ENCODE measurements at places on chromosomes 6 and 20.

DNA sequence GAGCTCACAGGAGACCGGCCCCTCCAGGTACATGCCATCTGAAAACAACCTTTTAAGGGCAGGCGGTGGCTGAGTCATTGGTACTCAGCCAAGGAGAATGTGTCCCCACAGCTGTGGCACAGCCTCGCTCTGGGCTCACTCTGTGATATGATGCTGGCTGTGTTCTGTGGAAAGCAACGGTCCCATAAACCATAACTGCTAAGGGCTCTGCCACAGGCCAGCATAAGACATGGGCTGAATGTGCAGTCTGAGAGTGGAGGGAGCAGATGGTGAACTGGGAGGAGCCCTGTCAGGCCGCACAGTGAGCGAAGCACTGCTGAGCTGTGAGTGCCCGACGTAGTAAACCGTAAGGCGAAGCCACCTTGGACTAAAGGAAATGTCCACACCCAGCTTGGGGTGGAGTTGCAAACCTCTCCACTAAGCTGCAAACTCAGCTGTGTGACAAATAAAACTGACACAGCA lies 375.8 kb downstream of the THBS2 start:
- peak; percentile 53 for DNase-seq

DNA sequence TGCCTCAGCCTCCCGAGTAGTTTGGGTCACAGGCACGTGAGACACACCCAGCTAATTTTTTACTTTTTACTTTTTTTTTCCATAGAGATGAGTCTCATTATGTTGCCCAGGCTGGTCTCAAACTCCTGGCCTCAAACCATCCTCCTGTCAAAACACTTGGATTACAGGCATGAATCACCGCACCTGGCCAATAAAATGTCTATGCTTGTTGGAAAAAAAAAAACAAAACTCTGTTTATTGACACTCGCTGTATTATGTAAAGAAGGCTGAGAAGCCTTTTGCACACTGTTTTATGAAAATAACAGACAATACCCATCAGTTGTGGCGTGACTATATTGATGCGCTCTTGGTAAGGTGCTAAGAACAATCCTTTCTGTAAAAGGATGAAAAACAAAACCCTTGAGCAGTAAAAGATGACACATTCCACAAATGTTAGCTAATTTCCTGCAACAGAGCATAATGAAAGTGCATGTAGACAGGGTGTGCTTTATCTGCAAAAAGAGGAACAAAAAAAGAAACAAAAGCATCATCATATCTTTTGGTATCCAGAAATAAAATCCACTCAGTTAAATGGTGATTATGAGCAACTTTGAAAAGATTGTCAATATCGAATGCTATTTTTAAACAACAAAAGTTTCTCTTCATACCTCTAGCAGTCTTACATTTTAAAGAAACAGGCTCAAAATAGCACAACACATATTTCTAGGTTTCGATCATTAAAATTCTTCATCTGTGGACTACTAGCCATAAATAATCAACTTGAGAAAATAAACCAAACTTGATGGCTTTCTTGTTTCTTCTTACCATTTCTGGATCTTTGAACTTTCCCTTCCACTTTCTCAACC lies 108.3 kb upstream of the PHACTR1 start:
- DNase-seq: peak; percentile 53

DNA sequence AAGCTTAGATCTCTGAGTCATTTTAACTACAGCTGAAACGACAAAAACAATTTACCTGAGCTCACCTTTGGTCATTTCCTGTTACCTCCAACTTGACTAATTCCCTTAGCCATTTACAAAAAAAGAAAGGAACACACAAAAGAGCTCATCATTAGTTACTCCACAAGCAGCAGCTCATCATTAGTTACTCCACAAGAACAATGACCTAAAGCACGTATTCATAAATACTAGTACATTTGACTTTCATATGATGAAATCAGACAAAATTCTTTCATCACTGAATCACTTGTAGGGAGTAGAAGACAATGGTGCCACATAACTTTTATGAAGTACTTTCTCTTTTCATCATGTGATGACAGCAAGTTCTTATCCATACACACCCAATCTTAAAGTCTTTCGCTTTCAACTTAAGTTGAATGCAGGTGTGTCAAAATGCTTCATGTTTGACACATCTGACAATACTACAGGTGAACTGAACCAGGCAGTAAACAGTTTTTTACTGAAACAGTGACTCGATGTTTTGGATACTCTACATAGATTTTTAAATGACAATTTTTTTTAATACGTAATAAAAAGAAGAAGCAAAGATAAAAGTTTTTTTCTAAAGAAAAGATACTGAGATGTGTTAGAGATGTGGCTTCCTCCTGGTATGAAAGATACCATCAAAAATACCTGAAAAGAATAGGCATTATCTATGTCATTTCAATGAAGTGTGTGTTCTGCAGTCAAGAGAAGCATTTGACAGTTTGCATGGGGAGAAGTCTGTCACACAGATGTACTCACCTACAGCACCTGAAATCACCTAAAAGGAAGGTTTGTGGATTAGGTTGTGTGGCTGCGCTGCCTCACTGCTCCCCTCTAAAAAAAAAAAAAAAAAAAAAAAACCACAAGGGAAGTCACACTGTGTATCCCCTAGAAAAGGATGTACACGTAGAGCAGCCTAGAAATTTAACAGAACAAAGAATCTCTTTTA lies 109.1 kb downstream of the PRDM1 start:
- DNase-seq: peak; percentile 74

DNA sequence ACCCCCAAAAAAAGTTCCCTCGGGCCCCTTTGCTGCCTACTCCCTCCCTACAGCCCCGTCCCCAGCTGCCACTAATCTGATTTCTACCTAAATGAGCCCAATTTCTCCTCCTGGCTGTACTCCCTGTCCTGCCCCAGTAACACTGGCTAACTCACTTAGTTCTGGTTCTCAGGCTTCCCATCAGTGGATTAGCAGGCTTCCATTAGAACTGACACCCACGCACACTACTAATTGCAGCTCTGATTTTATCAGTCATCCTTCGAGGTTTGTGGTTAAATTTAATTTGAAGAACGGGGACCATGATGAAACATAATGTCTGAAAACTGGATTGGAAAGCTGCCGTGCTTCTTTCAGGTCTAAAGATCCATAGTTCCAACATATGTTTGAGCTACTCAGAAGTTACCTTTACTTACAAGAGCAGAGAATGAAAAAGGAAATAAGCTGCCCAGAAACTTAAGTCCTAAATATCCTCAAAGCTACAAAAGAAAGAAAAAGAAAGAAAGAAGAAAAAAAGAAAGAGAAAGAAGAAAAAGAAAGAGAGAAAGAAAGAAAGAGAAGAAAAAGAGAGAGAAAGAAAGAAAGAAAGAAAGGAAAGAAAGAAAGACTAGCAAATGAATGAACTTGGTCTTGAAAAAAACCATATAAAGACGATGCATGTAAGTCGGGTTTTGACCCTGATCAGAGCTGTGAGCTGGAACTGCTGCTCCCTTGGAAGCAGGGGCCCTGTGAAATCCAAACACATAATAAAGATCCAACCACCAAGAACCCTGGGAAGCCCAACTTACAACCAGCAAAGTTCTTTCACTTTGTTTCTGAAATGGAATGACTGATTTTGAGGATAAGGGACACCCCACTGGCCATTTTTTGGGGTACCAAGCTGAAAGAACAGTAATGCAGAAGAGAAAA lies 51.7 kb downstream of the CNKSR3 start:
- DNase-seq: no peak

GRCh38 chr20:22453244-22454080 lies 130.9 kb downstream of the FOXA2 start:
- peak; percentile 78 for DNase-seq

- DNase-seq: peak; percentile 34
Observed at GRCh38 chr6:108937170-108937569, 88.9 kb downstream of the ARMC2 start.

DNA sequence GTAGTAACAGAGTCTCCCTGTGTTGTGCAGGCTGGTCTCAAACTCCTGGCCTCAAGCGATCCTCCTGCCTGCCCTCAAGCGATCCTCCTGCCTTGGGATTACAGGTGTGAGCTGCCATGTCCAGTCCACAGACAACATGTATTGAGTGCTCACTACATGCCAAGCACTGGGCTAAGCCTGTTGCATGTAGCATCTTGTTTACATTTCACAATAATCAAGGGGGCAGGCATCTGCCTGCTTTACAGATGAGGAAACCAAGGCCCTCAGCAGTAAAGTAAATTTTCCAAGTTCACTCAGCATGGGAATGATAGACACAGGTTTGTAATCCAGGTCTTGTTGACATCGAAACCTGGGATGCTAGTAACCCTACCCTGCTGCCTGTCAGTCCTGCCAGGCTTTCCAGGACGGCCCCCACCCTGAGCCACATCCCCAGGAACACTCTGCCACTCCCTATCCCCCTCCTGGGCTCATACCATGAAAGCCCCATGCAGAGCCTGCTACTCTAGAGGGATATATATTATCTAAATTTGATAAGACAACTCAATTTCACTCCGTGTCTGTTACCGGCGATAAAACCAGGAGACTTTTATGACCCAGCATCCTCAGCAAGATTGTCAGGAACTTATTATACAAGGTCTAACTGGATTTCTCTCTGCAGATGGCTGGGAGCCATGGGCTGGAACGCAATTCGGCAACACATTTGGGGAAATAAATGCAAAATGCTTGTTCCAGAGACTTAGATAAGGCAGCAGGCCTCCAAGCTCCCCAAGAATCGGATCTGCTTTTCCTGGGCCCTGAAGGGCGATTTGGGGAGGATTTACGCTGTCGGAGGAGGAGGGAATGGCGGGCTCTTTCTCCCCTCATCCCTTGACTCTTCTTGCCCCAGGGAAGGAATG lies 30.4 kb downstream of the CD40 start:
- no peak for DNase-seq

DNA sequence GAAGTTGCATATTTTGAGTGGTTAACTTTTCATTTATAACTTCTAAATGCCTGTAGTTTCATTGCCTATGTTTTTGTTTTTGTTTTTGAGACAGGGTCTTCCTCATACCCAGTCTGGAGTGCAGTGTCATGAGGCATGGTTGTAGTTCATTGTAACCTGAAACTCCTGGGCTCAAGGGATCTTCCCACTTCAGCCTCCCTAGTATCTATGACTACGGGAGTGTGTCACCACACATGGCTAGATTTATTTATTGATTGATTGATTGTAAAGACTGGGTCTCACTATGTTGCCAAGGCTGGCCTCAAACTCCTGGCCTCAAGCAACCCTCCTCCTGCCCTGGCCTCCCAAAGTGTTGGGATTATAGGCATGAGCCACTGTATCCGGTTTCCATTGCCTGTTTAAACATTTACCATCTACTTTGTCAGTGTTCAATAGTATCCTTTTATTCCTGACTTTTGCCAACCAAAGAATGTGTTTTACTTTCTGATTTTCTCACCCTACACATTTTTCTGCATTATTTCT lies 144.6 kb downstream of the CDKAL1 start:
- peak; percentile 10 for DNase-seq

- DNase-seq: no peak
Observed at GRCh38 chr20:43322851-43323250, 133.1 kb upstream of the PTPRT start.

DNA sequence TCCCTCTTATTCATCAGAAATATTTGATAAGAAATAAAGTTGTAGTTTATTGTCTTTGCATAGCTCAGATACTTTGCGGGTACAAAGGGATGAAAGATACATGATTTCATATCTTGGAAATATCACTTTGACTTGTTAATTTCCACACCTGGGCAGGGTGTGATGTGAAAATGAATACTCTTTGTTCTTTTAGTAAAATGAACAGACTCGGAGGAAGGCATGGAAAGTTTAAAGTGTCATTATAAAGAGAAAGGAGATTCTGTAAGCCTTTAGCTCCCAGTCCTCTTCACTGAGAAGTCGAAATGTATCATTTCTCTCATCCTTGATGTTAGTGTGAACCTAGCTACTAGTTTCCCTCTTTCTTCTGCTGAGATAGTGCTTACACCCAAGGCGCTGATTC lies 36.7 kb upstream of the AKIRIN2 start:
- no peak for DNase-seq

DNA sequence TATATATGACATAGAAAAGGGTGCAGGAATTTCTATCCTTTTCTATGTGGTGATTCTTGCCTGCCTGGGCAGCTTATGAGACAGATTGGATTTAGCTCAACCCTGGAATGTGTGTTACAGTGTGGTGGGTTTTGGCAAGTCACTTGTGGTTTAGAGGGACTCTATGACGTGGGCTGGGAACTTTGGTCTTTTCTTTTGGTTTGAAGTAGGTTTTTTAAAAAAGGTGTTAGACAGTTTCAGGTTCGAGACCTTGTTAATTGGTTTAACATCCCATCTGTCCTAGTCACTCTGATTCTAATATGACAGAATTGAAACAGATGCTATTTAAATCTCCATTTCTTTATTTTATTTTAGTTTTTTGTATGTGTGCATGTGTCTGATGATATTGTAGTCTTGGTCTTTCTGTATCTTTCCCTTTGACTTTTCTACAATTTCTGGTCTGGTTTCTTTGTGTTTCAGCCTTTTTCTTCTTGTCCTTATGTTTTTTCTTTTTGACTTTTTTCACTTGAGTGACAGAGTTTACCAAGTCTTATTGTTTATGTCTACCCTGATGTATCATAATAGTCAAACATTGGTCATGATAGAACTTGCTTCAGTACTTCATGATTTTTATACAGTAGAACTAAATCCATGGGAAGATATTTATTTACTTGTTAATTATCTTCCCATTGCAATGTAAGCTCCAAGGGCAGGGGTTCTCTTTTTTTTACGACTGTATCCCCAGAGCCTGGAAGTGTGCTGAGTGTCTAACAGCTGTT lies 174.3 kb downstream of the CDKAL1 start:
- no peak for DNase-seq

DNA sequence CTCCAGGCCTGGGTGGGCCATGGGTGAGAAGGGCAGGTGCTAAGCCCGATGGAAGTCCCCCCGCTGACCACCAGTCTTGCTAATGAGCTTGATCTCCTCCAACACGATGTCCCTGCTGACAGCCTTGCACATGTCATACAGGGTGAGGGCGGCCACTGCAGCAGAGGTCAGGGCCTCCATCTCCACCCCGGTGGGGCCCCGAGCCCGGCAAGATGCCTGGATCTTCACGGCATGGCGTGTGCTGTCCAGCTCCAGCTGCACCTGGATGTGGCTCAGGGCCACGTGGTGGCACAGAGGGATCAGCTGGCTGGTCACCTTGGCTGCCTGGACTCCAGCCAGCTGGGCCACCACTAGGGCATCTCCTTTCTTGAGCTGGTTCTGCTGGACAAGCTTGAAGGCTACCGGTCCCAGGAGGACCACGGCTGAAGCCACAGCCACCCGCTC lies 27.9 kb downstream of the MOCS1 start:
- no peak for DNase-seq

- DNase-seq: no peak
Observed at GRCh38 chr6:90896075-90896547, 309.2 kb upstream of the MAP3K7 start.

DNA sequence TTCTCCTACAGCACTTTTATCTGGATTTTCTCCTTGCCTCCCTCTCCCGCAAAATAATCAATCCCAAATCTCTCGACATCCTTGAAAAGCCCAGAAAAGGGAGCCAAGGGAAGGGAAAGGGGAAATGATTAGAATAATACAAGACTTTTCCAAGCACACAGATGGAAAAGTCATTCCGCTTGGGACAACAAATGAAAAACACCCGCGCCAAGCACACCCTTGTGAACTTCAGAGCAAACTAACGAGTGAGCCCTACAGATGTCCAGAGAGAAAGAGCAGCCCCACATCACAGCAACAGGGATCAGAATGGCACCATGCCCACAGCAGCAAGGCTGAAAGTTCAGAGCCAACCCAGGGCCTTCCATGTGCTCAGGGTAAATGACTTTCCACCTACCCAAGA lies 49.6 kb downstream of the NINL start:
- no peak for DNase-seq
